ENCODE measurements at places on chromosomes 6 and 20.

- DNase-seq = no peak
Measured at GRCh38 chr20:5463007-5463686, 146.4 kb upstream of the PROKR2 start.

DNA sequence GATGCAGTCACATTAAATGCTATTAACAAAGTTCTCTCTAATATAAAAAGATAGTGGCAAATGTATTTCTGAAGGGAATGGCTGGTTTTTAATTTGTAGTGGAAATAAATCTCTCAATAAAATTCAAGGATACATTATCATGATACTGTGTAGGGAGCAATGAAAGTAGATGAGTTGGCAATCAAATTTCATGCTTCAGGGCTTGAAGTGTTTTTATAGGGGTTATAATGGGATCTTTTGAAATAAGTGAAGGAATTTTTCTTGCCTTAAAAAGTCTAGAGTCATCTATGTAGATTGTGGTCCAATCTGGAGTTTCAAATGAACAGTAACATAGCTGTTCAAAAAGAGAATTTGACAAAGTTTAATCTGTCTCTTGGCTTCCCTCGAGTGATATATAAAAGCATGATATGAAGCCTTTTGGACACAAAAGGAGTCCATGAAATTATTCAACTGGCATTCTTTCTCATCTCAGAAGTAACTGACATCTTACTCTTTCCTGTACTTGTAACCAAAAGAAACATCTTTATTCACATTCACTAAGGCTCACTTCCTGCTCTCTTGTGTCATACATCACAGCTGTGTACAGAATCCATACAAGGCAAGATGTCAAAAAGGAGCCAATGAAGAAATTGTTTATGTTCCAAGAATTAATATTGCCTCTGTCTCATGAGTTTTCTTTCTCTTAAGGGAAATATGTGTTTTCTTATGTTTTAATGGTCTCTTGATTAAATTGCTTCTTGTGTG lies 591.0 kb upstream of the GJE1 start:
- DNase-seq = no peak

DNA sequence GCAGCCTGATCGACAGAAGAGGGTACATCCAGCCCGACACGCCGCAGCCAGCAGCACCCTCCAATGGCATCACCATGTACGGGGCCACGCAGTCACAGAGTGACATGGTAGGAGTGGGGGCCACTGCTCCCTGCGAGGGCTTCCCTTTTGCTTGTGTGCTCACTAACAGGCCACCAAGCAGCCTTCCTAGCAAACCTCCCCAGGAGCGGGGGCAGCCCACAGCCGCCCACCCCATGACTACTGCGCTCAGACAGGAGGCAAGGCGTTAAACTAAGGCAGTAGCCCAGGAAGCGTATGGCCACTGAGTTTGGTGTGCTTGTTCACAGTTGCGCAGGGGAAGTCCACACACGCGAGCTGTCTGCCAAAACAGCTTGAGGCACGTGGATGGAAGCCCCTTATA lies 169.5 kb upstream of the SNX9 start:
- no peak for DNase-seq

GRCh38 chr20:3786126-3786484 lies 435 bp downstream of the CENPB start:
- no peak for DNase-seq

DNA sequence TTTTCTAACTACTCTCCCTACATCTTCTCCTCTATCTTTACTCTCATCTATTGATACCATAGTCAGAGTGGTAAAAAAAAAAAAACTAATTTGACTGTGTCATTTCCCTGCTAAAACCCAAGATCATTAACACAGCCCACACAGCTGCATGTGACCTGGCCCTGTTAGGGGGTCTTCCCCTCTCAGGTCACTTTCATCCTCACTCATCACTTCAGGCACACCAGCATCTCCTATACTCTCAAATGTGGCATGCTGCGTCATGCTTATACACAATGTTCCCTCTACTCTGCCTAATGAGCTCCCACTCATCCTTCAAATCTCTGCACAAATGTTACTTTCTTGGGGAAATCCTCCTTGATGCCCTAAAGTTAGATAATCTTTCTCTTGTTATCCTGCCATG lies 86.8 kb downstream of the CDK19 start:
- DNase-seq = no peak

- DNase-seq = no peak
Measured at GRCh38 chr6:96468681-96469224, 52.9 kb upstream of the UFL1 start.

DNA sequence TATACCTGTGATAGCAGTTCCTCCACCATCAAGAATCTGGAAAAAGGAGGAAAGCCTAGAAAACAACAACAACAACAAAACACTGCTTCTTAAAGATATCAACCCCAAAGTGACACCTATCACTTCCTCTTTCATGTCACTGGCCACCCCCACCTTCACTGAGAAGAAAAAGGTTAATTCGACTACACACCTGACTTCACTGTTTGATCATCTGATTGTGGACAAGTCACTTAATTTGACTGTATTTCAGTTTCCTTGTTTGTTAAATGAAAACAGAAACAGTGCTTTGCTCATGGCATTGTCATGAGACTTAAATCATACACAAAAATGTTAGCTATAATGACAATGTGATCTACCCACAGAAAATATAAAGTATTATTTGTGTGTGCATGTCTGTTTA lies 280.6 kb upstream of the SULF2 start:
- DNase-seq = no peak

GRCh38 chr20:17772005-17772343 lies 72.2 kb downstream of the BANF2 start:
- no peak for DNase-seq

DNA sequence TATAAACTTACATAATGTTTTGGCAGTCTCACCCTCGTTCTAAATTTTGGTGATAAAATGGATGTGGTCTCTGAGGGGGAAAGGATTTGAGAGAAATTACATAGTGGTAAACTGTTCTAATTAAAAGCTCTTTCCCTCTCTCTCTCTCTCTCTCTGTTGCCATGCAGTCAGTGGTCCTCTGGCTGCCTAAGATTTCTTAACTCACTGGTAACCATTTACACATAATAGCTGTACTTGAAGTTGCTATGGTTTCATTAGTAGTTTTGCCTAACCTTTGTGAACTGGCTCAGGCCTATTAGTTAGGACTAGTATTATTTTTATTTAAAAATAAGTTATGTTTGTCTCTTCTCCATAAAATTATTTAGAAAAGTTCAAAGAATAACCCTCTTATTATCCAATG lies 42.0 kb downstream of the MAPK14 start:
- no peak for DNase-seq

DNA sequence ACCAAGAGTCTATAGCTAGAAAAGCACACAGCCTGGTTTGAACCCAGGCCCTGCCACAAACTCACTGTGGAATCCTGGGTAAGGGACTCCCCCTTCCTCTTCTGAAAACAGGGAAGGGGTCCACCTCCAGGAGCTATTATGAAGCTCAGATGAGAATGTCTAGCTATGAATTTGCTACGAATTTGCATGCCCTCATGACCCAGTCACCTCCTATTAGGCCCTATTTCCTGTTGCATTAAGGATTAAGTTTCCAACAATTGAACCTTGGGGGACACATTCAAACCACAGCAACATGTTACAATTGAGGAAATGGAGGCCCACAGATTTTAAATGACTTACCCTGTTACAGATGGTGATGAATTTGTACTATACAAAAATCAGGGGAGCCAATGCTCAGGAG lies 46.2 kb downstream of the PREX1 start:
- DNase-seq = no peak

- DNase-seq = no peak
Measured at GRCh38 chr6:32589596-32590449, at the start of gene HLA-DRB1. Gene HLA-DRB1 (minus strand): TSS chr6:32589848. CDS start chr6:32589742, 106 bp downstream.

DNA sequence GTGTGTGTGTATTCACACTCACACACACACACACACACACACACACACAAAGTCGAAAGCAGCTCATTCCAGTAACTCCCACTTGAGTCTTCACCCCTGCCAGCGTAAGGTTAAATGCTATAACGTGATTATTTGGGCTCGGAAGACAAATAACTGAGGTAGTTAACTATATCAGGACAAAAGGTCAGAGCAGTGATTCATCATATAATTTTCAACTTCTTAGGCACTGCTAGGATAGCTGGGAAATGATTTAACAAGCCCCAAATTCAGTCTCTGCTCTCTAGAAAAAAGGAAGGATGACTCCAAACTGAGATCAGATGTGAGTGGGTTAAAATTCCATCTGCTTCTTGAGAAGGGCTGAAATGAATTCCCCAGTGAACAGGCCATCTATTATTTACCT lies 30.7 kb downstream of the HDGFL1 start:
- peak; percentile 64 for DNase-seq

- no peak for DNase-seq
Measured at GRCh38 chr6:135096403-135097130, 41.9 kb upstream of the HBS1L start.

DNA sequence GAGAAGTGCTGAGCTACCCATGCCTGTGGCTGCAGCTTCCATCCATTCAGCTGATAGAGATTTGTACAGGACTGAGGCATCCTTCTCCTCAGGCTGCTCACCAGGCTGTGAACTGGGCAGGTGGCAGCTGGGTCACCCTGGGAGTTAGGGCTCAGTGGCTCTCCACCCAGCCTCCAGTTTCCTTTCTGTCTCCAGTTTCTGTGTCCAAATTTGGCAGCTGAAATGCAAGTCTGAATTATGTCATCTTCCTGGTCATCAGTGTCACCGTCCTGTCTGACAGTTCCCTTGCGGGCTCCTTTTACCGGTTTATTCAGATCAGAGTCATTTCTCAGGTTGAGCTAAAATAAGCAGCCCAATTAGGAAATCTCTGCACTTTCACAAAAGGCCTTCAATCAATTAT lies 93.3 kb downstream of the EDN1 start:
- DNase-seq = no peak

DNA sequence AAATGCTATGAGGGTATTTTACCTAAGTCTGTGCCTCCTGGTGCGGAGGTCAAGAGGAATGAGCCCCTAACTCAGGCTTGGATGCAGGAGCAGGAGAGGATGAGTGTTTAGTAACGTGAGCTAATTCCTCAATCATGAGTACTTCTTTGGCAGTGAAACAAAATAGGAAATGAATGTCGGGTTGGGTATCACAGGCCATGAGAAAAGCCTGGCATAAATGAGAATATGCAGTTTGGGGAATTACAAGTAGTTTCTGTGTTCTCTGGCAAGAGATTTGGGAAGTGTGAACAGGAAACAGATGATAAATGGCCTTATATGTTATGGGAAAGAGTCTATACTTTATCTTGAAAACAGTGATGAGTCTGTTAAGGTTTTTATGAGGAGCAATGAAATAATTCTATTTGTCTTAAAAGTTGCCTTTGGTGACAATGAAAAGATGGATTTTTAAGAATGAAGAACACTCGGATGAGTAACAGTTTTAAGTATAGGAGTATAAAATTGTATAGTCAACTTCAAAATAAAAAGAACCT lies 59.0 kb upstream of the RNF146 start:
- no peak for DNase-seq

DNA sequence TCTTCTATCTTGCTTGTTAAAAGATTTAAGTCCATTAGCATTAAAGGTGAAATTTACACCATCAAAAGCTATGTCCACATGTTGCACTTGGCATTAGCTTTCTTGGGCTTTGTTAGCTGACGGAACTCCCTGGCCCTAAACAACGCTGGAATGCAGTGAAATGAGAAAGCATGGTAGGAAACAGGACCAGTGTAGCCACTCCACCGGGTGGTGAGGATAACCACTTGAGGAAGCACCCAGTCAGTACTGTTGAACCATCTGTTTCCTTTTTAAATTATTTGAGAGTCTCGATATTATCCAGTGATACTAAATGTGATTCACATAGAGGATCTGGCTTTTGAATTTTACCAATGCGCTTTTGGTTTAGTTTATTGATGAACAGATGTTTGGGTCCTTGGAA lies 374.9 kb upstream of the NOX3 start:
- no peak for DNase-seq

GRCh38 chr6:4903751-4904370 lies 100.0 kb downstream of the RPP40 start:
- DNase-seq = no peak

DNA sequence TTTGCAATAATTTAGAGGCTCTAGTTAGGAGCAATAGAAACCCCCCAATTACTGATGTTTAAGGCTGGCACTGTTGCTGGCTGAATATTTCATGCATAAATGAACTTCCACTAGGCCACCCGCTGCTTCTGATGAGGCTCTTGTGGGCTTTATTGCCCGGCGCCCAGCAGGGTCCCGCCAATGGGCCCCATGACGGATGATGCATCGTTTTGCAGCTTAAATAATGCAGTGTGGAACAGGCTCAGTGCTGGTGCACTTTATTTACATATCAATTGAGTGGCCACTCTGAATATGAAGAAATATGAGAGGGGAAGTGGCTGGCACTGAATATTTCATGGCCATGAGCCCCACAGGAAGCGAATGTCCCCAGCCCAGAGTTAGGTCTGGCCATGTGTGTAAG lies 155.3 kb upstream of the MAFB start:
- DNase-seq = no peak

- DNase-seq = no peak
Measured at GRCh38 chr6:164628302-164628931, 681.0 kb downstream of the C6orf118 start.

DNA sequence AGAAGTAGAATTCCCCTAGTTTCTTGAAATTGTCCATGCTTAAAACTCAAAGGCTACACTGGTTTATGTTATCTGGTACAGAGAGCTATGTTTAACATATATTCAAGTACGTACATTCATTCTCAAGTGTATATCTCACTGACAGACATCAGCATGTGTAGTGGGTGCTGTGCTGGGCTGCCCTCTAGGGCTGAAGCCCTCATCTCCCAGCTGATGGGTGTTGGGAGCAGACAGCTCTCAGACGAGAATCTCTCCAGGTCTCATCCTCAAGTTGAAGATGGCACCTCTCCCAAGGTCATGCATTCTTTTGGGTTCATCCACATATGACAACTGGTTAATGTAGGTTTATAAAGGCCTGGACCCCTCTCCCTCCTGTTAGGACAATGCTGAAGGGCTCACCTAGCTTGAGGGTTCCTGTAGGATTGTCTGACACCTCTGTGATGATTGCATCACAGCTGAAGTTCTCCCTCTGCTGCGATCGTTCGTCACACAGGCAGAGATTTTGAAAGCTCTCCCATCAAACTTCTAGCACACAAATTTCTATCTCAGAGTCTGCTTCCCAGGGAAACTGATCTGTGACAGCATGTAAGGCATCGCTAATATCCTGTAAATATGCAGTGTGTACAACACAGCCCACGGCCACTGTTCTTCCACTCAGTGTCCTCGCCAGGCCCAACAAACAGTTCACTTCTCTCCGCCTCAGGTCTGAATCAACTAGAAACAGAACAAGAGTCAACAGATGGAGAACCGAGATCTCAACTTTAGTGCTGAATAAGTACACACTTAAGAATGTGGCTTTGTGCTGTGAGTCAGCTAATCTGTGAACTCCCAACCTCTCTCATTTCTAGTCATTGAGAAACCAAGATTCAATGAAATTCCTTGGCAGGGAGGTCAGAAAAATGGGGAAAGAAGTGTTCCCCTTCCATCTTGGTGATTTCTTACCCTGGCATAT lies 43.2 kb downstream of the PREP start:
- peak; percentile 76 for DNase-seq

GRCh38 chr20:6916938-6917337 lies 149.5 kb downstream of the BMP2 start:
- DNase-seq = no peak

DNA sequence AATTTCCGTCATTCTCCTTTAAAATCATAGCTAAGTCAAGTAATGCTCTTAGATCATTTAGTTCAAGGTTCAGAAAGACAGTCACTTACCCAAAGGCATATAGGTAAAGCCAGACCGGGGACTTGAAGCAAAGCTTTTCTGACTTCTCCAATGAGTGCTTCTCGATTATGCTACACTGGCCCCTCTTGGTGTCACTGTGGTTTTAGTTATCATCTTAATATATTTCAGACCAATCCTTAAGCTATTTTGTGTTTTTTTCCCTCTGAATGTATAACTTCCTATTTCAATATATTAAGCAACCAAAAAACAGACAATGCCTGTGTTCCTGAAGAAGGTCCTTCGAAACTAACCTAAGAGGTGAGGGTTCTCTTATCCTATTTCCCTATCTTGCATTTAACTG lies 3.9 kb downstream of the PRDM1 start:
- no peak for DNase-seq

All from RCC 7860 (cell line).